ENCODE measurements at places on chromosomes 5 and 9. TPM values are rescaled to one million over a fixed set of nuclear protein-coding genes. Genes with fewer than 3 reads are reported as not detected.

GRCh38 chr5:59789197-59789596 is 104.3 kb downstream of the PDE4D start:
- peak; percentile 38 for DNase-seq

- no peak for DNase-seq
Measured at GRCh38 chr9:42396318-42396717, 212.9 kb downstream of the SPATA31A6 start.

GRCh38 chr5:321230-321725 is at the start of gene AHRR:
Gene AHRR (plus strand): TSS chr5:321714. CDS start chr5:343903, 22,189 bp downstream.
- peak; percentile 54 for DNase-seq

DNA sequence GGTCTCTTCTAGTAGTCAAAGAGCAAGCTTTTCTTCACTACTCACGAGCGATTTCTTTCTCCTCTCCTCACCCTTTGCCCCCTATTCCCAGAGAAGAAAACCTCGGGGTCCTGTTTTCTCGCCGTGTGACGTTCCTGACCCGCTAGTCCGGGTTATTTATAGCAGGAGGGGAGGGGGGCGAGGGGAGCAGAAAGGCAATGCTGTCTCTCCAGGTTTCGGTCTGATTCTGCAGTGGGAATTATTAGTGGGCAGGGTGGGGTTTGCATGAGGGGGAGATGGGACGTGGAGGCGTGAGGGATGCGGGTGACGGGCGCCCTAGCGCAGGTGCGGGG is 847 bp upstream of the GABRB2 start:
- DNase-seq, result no peak

DNA sequence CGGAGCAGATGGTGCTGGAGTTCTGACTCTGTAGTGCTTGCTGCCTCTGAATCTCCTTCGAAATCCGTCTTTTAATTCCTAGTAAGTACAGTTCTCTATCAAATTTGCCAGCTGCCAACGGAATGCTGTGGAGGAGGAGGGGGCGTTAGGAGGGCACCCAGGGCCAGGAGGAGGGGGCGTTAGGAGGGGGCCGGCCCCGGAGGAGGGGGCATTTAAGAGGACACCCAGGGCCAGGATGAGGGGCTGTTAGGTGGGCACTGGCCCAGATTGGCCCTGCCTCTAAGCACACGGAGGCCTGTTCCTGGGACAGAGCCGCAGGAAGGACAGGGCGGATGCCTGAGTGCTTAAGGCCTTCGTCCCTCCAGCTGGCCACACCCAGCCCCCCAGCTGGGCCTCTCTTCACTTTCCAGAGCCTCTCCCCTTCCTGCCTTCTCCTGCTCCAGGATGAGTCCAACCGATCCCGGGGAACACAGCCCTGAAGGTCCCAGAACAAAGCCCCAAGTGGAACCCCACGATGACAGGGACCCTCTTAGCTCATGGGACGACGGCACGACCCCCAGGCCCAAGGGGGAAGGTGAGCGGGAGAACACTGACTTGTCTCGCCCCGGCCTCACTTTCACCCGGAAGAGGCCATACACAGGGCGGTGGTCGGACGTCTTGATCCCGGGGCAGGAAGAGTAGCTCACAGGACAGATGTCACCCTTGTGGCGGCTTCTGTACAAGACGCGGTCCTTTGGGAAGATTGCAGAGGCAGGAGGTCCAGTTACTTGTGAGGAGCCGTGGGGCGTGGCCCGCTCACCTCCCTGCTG is 9.8 kb downstream of the INPP5E start:
- DNase-seq, result no peak

- no peak for DNase-seq
Measured at GRCh38 chr9:68955330-68955729, 58.6 kb downstream of the PRKACG start.

DNA sequence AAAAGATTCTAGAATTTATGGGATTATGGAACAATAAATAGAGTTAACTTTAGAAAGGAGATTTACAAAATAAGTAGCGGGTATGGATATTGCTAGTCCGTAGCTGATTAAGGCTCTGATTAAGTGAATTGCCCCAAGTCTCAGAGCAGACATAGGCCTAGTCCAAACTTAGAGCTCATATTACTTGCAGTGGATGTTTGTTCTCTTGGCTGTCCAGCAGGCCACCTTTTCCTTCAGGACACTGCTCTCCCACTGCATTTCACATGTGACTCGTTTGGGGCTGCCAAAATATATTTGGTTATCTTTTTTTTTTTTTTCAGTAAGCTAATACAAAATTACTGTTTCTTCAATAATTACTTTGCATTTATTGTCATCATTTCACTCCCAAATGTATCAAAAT is 76.6 kb downstream of the ARRDC3 start:
- no peak for DNase-seq

DNA sequence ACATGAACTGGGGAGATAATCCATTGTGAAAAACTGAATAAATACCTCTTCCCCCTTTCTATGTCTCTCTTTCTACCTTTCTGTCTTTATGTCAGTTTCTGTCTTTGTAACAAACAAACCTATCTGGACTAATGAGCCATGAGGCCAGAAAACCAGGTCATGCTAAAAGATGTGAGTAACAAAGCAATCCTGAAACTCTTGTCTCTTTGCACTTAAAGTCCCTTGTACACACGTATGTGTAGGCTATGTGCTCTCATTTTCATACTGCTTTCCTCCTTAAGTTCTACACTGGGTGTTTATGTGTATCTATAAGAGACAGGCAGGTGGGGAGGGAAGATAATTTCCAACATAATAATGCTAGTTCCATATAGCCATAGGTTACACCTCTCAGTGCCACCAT is 123.8 kb upstream of the PTGER4 start:
- no peak for DNase-seq

DNA sequence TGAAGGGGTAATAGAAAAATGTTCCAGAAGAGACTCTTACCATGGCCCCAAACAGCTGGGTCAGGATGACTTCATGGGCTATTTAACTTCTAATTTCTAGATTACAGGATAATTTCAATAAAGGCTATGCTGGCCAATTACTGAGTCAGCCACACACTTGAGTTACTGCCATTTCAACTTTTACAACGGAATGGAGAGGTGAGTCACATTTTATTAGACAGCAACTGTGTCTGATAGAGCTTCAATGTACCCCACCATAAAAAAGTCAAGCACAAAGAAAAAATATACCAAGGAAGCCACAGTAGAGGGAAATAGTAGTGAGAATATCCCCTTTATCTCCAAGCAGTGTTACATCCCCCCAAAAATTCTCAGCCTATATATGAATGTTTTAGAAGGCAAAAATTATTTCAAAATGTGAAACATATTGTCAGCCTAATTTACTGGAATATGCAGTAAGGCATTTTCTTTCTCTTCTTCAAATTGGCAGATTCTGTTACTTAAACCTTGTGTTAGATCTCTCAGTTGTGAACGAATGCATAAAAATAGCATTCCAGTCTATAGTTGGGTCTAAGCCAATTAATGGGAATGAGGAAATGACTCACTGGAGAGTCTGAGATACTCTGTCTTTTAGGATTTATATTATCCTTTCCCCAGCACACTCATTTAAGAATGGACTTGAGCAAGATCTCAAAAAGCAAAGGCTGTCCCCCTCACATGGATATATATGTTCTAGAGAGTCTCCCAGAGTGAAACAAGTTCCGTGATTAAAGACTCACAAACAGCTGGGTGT is 47.1 kb upstream of the RAI14 start:
- peak; percentile 95 for DNase-seq

GRCh38 chr5:83827111-83827557 is 106.5 kb upstream of the HAPLN1 start:
- DNase-seq, result peak; percentile 88

- DNase-seq, result peak; percentile 42
Measured at GRCh38 chr9:109857336-109857735, 77.3 kb downstream of the PALM2AKAP2 start.

DNA sequence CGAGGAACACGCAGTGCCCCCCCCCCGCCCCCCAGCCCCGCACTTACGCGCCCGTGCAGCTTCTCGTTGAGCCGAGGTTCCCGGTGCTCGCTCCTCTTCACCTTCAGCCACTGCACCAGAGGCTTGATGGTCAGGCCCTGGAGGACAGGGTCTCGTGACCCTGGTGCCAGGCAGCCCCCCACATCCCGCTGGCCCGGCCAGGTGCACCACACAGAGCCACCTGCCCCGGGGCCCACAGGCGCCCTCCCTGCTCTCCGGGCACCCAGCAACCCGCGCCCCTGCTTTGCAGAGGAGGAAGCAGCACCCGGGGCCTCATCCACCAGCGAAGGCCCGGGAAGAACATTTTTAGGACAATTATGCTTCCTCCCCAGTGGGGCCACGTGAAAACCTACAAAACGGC is 39.0 kb downstream of the EXOC3 start:
- DNase-seq, result no peak

DNA sequence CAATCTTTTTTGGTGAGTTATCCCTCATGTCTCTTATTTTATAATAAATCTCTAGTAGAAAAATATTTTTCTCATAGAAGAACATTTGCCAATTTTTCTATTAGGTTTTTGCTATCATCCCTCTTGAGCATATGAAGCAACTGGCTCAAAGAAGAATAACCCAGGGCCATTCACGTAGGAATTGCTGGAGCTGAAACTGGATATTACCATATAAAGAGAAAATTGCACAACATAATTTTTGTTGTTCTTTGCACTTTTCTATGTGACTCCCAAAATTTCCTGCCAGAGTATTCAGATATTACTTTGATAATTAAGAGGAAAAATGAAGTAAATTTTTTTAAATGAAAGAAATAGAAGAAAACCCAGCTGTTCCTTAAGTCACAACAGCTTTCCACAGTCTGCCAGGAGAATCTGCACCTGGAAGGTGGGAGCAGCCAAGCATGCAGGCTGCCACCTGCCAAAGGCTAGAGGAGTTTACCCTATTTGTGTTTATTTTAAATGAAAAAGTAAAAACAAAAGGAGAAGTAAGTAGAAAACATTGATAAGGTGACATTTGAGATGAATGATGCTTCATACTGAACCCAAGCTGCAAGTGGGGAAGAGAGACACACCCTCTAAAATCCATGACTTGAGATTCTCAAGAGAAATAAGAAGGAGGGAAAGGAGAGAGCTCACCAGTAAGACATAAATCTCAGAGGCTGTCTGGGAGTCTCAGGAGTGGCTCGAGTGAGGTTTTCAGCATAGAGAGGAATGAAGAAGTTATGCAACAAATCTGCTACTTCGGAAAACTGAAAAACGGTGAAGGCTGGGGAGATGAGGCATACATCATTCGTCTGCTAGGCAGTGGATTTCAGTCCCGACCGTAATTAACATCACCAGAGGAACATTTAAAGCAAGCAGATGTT is 31.5 kb upstream of the FREM1 start:
- DNase-seq, result no peak

DNA sequence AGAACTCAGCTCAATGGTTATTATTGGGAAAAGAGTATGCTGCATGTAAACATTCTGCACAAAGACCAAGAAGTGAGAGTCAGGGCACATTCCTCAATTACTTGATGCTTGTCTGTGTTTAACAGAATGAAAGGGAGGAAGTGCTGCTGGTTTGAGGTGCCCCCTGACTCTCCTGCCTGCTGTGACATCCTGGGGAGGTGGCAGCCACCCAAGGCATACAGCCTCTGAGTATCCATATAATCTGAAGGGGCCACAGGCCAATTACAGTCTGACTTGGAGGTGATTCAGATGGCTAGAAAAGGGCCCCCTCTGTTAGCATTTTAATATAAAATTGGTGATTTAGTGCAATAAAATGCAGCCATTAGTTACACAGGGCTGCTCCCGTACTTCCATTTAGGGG is 313.8 kb downstream of the ASTN2 start:
- no peak for DNase-seq

DNA sequence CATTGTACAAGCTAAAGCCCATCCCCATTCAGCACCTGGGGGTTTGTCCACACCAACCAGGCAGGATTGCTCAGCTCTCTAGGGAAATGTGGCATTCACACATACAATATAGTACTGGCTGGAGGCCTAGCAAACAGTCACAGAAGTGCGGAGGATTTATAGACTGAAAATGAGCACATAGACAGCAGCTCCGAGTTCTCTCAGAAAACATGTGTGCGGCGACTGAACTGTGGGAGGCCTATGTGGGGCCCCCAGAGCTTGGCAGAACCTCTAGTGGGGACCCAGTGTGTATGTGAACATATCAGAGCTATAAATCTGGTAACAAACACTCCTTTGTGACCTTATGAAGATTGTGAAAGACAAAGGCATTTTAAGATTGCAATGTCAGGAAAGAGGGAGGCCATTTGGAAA is 431.1 kb downstream of the DTWD2 start:
- no peak for DNase-seq

DNA sequence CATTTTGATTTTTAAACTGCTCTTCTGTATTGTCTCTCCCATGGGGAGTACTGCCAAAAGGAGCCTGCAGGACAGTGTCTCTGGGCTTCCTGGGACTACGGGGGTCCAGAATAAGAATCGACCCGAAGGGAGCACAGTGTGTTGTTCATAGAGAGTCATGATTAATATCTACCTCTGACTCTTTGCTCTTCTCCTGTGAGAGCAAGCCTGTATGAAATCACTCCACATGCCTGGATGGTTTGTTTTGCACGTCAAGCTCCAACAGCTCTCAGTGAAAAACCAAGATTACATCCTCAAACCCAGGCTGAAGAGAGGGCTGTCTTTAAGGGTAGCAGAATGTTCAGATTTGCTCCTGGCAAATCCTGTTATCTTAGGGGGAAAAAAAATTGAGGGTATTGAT is 1860.0 kb upstream of the WWC1 start:
- no peak for DNase-seq

DNA sequence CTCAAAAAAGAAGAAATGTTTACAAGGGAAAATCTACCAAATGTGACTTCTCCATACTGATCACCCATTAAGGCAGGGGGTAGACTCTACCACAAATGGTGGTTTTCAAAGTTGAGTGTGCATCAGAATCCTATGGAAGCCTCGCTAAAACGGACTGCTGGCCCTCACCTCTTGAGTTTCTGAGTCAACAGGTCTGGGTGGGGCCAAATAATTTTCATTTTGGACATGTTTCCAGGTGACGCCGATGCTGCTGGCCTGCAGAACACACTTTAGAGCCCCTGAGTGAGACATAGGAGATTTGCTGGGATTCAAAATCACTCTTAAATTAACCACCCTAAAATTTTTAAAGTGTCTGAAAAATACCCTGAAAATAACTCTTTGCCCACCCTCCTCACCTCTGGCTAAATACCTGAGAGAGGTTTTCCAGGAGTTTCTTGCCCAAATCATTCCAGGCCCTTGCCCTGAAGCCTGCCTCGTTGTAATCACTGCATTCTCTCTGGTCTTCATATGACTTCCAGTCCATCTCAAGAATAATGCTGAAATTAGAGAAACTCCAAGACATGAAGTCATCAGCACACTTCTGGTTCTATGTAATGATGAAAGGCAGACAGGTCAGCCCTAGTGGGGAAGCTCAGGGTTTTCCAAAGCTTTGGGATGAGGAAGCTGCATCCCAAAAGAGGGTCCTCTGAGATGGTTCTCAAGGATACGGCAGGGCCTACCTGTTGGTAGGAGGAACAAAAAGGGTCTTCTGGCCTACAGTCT is 18.2 kb downstream of the C9orf152 start:
- no peak for DNase-seq

- DNase-seq, result no peak
Measured at GRCh38 chr9:12416716-12417115, 276.5 kb upstream of the TYRP1 start.

- no peak for DNase-seq
Measured at GRCh38 chr9:91770229-91770628, 179.8 kb downstream of the ROR2 start.

The WDR38 gene
- not detected for total RNA-seq

The ETF1 gene
- total RNA-seq, result 117 TPM

The CCDC183 gene
- 1.0 TPM for total RNA-seq

The SHISAL2B gene
- not detected for total RNA-seq

The EQTN gene
- total RNA-seq, result not detected

The PCDHB2 gene
- 4.6 TPM for total RNA-seq

The GABRG2 gene
- under 0.01 TPM for total RNA-seq

The NEURL1B gene
- total RNA-seq, result 6.1 TPM

The REEP2 gene
- 14.4 TPM for total RNA-seq

The SPINK6 gene
- not detected for total RNA-seq

The MLANA gene
- not detected for total RNA-seq

The NMUR2 gene
- total RNA-seq, result not detected

Measured in fibroblast of lung (primary cell).